Caki2 (cell line): ENCODE measurements at places on chromosomes 2 and 18. TPM values are rescaled to one million over a fixed set of nuclear protein-coding genes. Genes with fewer than 3 reads are reported as not detected.

Gene KIF5C
- total RNA-seq = not detected in 2 replicates

Gene ALPP
- not detected in 2 replicates for total RNA-seq

Gene CPLX4
- total RNA-seq = not detected in 2 replicates

Gene SLC5A7
- not detected in 2 replicates for total RNA-seq

Gene UPP2
- not detected in 2 replicates for total RNA-seq

Gene SIX2
- 6.8 and 7.3 TPM in 2 replicates for total RNA-seq

Gene MBD5
- total RNA-seq = 3.1 and 6.4 TPM in 2 replicates

Gene STAT4
- total RNA-seq = 11.1 and 15.2 TPM in 2 replicates

Gene NOTO
- total RNA-seq = not detected in 2 replicates

Gene CYP27C1
- 2.9 and 3.0 TPM in 2 replicates for total RNA-seq

Gene FIGN
- 2.1 and 5.5 TPM in 2 replicates for total RNA-seq

Gene SMARCAL1
- 8.6 and 12.3 TPM in 2 replicates for total RNA-seq

Gene CPO
- total RNA-seq = 1.2 TPM in 1 of 2 replicates, not detected in the other

Gene PRSS56
- total RNA-seq = not detected in 2 replicates

Gene ANKRD29
- total RNA-seq = 0.17 and 0.71 TPM in 2 replicates

Gene NTSR2
- total RNA-seq = not detected in 2 replicates

Gene MLPH
- total RNA-seq = 27.2 and 33.8 TPM in 2 replicates

Gene GNLY
- not detected in 2 replicates for total RNA-seq

Gene UGT1A3
- 0.78 TPM in 1 of 2 replicates, not detected in the other for total RNA-seq

Gene CDK15
- 0.12 and 0.27 TPM in 2 replicates for total RNA-seq

Gene NPAS2
- 2.0 and 113 TPM in 2 replicates for total RNA-seq

Gene BMP10
- total RNA-seq = not detected in 2 replicates

Gene SLC19A3
- total RNA-seq = 0.52 and 1.0 TPM in 2 replicates

Gene TMEFF2
- total RNA-seq = not detected in 2 replicates

Gene SERPINB5
- total RNA-seq = 40.1 and 44.9 TPM in 2 replicates

Gene DNAJC5G
- total RNA-seq = not detected in 2 replicates

Gene KCTD1
- total RNA-seq = 14.8 and 38.0 TPM in 2 replicates
